ENCODE measurements at places on chromosomes 5 and 9.

GRCh38 chr9:72356041-72356582, 8.9 kb downstream of the ZFAND5 start:
- DNase-seq, result no peak

GRCh38 chr9:37243588-37244345, 123.4 kb downstream of the ZCCHC7 start:
- DNase-seq, result no peak

- DNase-seq, result no peak
Measured at GRCh38 chr5:153991168-153991567, 47.5 kb downstream of the FAM114A2 start.

DNA sequence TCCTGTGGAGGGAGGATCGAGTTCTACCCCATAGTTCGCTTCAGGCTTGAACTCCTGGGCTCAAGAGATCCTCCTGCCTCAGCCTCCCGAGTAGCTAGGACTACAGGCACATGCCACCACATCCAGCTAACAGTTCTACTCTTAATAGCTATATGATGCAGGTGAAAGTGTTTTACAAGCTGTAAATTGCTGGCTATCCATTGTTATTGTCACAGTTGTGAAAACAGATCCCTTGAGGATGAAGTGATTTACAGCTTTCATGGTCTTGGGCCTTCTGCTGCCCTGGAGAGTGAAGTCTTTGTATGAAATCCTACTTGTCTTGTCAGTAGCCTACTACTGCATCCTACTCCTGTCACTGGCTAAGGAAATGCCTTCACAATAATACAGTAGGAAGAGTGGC, 48.0 kb downstream of the GRAMD2B start:
- DNase-seq, result no peak

DNA sequence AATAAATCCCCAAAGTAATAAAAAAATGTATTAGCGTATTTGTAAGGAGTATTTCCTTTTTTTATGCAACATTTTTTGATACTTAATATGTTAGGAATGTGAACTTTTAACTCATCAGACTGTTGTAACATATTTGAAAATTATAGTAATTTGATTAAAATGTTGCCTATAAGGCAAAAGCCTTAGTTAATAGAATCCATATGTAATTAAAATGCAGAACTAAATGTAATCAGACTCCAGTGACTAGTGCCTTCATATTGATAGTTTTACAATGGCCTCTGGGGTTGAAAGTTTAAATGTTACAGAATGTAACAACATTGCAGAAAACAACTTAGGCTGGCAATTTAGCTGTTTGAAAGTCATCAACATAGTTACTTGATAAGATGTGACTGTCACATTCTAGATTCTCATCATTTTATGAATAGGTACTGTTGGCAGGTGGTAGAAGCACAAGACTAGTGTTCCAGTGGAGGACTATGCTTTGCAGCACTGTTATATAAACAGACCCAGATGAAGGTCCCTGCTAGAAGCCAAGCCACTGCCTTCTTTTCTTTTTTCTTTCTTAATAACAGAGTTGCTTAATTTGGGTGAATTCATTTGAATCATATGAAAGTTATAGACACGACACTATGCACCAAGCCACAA, 382.9 kb downstream of the CCDC171 start:
- no peak for DNase-seq

- no peak for DNase-seq
Measured at GRCh38 chr9:73597771-73598170, 446.1 kb downstream of the ANXA1 start.

DNA sequence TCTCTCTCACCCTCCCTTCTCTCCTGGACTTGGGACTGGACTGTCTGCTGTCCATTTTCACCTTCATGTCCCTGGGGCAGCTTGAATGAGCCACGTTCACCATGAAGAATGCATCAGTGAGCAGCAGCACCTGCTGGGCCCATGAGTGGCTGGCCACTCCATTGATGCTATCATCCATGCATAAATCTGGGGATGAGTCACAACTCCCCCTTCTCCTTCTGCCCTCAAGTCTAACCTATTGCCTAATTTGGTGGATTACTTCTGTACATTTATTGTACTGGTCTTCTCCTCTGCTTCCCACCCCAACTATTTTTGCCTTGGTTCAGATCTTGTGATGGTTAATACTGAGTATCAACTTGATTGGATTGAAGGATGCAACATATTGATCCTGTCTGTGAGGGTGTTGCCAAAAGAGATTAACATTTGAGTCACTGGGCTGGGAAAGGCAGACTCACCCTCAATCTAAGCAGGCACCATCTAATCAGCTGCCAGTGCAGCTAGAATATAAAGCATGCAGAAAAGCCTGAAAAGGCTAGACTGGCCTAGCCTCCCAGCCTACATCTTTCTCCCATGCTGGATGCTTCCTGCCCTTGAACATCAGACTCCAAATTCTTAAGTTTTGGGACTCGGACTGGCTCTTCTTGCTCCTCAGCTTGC, 46.7 kb downstream of the GDNF start:
- no peak for DNase-seq

GRCh38 chr5:152547202-152547601, 142.1 kb upstream of the NMUR2 start:
- no peak for DNase-seq

- no peak for DNase-seq
Measured at GRCh38 chr9:110148384-110148783, 59.6 kb downstream of the C9orf152 start.

GRCh38 chr5:35838370-35839042, 18.2 kb upstream of the IL7R start:
- DNase-seq, result no peak

DNA sequence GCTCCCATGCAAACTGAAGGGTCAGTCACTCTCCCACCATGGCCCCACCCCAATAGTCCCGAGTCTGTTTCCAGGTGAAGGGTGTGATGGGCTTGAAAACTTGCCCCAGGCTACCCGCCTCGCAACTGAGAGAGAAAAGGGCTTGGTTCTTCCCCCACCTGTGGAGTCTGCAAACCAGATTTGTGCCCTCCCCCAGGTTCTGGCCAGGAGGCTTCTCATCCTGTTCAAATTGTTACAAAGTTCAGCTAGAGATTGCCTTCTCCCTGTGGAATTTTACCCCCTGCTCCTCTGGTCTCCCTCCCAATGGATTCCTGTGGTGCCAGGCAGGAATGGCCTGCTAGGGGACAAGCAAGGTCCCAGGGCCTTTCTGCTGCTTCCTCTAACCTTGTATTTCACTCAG, 93.1 kb upstream of the ACO1 start:
- no peak for DNase-seq

DNA sequence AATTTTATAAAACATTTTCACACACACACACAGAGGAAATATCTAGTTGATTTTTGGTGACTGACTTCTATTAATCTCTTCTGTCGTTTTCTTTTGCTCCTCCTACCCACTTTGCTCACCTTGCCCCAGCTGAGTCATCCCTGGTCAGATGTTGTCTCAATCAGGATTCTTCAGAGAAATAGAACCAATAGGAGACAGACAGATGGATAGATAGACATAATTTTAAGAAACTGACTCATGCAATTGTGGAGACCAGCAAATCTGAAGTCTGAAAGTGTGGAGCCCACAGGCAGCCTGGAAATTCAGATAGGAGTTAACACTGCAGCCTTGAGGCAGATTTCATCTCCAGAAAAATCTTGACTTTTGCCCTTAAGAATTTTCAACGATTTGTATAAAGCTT, 37.0 kb upstream of the PIK3R1 start:
- no peak for DNase-seq

- no peak for DNase-seq
Measured at GRCh38 chr9:126169736-126170135, 156.9 kb upstream of the MVB12B start.

DNA sequence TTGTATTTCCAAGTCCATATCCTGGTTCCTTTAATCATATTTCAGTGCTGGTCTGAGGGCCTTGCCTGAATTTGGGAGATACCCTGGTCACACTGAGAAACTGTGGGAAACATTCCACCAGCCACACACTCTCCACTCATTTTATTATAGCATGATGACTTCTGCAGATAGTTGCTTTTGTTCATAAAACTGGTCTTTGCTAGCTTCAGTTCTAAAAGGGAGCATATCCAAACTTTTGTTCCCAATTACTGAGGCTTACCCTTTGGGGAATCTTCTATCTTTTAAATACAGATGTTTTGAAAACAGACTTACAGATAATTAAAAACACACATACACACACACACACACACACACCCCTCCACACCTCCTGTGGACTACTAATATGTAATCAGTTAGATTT, 21.0 kb downstream of the DMGDH start:
- DNase-seq, result no peak

DNA sequence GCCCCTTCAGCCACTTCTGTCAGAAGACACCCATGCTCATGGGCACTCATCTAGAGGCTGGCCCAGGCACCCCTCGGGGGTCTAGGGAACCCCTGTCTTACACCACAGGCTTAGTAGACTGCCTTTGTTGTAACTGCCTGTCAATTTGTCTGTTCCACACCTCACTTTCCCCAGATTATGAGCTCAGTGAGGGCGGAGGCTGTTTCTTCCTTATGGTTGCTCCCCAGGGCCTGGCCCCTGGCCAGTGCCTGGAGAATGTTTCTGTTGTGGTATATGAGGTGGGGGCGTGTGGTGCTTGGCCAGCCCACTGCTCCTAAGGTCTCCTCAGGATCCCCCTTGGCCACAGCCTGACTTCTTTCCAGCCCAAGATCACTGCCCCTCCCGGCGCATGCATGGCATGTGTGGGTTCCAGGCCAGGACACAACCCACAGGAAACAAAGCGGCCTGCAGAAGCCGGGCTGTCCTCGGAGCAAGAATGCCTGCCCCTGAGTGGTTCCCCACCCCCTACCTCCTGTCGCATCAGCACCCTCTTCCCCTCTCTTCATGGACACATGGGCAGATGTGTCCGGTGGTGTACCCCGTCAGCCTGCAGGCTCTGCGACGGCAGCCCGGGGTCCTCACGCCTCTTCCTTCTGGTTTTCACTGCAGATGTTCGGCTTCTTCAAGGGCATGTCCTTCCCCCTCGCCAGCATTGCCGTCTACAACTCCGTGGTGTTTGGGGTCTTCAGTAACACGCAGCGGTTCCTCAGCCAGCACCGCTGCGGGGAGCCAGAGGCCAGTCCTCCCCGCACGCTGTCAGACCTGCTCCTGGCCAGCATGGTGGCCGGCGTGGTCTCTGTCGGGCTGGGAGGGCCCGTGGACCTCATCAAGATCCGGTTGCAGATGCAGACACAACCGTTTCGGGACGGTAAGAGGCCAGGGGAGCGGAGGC, 17.7 kb downstream of the SLC25A48 start:
- no peak for DNase-seq

GRCh38 chr5:168654211-168654721, 75.1 kb upstream of the PANK3 start:
- DNase-seq, result no peak

DNA sequence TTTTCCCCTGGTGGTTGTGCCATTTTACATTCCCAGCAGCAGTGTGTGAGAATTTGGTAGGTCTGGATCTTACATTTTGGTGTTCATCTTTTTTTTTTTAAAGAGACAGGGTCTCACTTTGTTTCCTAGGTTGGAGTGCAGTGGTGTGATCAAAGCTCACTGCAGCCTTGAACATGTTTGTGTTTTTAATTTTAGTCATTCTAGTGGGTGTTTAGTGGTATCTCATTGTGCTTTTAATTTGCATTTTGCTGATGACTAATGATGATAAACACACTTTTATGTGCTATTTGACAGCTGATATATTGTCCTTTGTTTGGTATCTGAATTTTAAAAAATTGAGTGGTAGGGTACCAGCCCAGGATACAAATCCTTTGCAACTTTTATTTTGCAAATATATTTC, 53.4 kb upstream of the POMT1 start:
- DNase-seq, result no peak

GRCh38 chr5:4383518-4384198, 756.5 kb upstream of the ADAMTS16 start:
- DNase-seq, result no peak

- DNase-seq, result no peak
Measured at GRCh38 chr9:112380102-112380824, at the start of gene HSDL2. TSS of gene HSDL2 (plus strand) at chr9:112380108. CDS start at chr9:112380164, 56 bp downstream.

GRCh38 chr5:170508036-170508435, 4.2 kb downstream of the KCNIP1 start:
- no peak for DNase-seq

- no peak for DNase-seq
Measured at GRCh38 chr9:3740690-3741419, 215.1 kb upstream of the RFX3 start.

- no peak for DNase-seq
Measured at GRCh38 chr9:18985464-18985951, 47.5 kb downstream of the SAXO1 start.
